ENCODE measurements at places on chromosomes 2 and 18.

GRCh38 chr2:28429636-28430376, 37.1 kb downstream of the FOSL2 start:
- no peak for DNase-seq

DNA sequence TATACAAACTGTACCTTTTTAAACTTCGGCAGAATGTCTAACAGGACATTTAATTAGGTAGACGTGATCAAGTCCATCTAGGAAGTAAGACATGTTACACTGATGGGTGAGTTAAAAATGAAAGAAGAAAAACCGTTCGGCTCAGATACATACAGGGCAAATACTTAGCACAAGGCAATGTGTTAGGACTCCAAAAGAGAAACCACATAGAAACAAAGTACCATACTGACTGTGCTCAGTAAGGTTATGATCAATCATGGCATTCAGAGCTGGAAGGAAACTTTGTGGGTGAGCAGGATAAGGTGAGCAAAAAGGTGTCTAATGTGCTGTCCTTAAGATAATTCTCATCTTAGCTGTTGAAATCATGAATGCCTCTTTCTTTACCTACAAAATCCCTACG, 211.9 kb downstream of the STK39 start:
- DNase-seq = no peak

DNA sequence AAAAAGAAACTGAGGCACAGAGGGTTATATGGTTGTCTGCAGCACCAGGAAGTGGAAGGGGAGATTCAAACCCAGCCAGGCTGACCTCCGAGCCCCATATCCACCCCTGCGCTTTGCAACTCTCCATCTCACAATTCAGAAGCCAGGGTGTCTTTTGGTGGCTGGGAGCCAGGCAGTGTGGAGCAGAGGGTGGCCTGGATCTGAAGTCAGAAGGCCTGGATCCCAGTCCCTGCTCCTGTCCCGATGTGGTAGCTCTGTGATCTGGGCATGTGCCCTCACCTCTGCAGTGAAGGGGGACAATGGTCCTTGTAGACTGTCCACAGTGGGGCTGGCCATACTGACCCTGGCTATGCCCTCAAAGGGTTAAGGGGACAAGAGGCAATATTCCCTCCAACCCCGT, 57.0 kb downstream of the CIB4 start:
- no peak for DNase-seq

DNA sequence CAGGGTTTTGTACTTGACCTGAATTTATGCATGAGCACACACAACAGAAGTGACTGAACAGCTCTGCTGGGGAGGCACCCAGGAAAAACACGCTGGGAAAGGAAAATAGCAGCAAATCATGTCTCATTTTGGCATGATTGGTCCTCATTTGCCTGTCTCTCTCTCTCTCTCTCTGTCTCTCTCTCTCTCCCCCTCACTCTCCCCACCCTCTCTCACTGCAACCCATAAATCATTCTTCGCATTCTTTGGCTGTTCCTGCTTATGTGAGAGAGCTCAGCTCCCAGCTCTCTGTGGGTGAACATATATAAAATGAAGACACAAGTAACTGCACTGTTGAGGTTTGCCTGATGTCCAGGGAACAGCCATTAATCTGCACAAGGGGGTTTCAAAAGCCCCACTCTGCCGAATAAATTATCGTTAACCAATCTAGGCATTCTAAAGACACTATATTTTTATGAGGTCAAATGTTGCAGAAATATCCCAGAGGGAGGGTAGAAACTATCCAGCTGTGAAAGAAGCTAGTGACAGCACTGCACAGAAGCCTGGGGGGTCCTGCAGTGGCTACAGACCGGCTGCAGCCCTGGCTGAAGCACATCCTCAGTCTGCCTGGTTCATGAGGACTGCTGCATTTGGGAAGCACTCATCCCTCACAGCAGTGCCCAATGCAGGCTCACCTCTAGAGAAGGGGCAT, 260.3 kb downstream of the AFF3 start:
- DNase-seq = no peak

DNA sequence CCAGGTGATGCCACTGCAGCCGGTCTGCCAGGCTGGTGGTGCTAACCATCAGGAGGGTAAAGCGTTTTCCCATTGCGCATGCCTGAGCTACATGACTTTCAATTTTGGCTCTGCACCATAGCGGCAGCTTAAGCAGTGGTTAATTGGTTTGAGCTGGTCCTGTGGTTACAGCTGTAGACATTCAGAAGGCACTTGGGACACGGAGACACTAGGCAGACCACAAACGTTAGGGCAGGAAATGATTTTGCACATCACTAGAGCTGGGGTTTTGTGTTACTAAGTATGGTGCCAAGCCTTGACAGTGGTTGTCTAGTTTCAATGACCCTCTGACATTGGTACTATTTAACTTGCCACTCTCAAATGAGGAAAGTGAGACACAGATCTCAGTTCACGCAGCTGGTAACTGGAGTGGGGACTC, 28.9 kb upstream of the CNOT11 start:
- DNase-seq = no peak

GRCh38 chr2:112674229-112674628, 28.5 kb downstream of the SLC20A1 start:
- no peak for DNase-seq

- DNase-seq = no peak
Measured at GRCh38 chr2:162058973-162059668, 14.9 kb downstream of the DPP4 start.

- DNase-seq = no peak
Measured at GRCh38 chr2:205659922-205660321, 22.4 kb upstream of the NRP2 start.

DNA sequence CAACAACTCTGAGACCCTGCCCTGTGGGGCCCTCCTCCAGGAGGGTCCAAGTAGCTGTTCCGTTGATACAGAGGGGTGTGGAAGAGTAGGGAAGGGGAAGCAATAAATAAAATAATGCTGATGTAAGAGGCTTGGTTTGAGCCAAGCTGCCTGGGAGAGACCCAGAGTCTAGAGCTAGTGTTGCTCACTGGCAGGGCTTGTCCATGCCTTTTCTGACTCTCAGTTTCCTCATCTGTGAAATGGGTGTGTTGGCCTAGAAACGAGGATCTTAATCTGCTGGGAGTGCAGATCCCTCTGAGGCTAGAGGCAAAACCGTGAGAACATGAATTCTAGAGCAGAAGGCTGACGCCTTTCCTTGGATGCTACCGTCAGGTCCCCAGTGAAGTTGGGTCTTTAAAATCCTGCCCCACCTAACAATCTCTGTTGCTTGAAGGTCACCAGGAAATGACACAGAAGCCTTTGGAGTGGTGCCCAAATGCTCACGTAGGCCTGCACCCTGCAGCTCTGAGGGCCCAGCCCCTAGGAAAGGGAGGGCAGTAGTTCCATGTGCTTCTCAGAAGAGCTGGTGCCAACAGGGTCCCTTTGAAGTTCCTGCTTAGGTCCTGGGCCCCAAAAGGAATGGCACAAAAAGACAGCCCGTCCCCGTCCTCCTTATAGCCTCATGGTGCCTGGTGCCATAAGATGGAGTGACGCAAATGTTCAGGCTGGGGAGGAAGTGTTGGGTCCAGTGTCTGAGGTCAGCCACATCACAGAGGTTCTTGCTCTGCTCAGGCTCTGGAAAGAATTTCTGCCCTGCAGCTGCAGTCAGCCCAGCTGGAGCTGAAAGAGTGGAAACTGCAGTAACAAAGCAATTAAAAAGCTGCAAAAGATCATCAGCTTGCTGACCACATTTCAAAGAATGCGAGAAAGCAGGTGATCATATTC, 73.2 kb upstream of the SMAD2 start:
- DNase-seq = no peak

DNA sequence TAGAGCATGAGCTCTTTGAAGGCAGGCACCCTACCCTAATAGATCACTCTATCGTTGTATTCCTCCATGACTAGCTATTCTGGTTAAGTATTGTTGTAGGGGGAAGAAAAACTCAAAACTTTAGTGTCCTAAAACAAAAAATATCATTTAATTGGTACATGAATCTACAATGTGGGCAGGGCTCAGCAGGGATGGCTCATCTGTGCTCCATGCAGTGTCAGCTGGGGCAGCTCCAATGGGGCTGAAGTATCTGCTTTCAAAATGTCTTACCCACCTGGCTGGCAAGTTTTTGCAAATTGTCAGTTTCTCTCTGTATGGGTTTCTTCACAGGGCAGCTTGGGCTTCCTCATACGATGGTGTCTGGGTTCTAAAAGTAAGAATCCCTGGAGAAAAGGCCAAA, 83.2 kb upstream of the ITGA6 start:
- no peak for DNase-seq

DNA sequence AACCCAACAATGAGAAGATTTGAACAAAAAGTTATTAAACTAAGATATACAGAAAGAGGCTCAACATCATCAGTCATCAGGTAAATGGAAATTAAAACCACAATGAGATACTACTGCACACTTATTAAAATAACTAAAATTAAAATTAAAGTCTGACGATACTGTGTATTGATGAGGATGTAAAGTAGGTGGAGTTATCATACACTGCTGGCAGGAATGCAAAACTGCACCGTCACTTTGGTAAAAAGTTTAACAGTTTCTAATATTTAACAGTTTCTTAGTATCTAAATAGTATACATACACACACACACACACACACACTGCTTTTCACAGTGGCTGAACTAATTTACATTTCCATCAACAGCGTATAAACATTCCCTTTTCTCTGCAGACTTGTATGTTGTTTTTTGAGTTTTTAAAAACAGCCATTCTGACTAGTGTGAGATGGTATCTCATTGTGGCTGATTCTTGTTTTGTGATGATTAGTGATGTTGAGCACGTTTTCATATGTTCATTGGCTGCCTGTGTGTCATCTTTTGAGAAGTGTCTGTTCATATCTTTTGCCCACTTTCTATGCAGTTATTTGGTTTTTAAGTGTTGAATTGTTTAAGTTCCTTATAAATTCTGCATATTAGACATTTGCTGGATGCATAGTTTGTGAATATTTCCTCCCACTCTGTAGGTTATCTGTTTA, 726.9 kb upstream of the CHAC2 start:
- DNase-seq = no peak

- no peak for DNase-seq
Measured at GRCh38 chr2:225416616-225417367, 17.3 kb downstream of the NYAP2 start.

DNA sequence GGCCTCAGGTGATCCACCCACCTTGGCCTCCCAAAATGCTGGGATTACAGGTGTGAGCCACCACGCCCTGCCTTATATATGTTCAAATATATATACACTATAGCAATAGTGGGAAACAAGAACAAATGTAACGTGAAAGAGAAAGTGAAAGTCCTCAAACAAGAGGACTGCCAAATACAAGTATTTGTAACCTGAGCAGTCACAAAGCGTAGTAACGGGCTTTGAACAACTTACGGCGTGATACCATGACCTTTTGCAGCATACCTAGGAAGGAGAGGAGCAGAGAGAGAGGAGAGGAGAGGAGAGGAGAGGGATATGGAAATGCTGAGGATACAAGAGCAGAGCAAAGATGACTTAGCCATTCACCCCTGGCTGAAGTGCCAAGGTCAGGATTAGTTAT, 113.8 kb upstream of the RGPD4 start:
- DNase-seq = no peak

DNA sequence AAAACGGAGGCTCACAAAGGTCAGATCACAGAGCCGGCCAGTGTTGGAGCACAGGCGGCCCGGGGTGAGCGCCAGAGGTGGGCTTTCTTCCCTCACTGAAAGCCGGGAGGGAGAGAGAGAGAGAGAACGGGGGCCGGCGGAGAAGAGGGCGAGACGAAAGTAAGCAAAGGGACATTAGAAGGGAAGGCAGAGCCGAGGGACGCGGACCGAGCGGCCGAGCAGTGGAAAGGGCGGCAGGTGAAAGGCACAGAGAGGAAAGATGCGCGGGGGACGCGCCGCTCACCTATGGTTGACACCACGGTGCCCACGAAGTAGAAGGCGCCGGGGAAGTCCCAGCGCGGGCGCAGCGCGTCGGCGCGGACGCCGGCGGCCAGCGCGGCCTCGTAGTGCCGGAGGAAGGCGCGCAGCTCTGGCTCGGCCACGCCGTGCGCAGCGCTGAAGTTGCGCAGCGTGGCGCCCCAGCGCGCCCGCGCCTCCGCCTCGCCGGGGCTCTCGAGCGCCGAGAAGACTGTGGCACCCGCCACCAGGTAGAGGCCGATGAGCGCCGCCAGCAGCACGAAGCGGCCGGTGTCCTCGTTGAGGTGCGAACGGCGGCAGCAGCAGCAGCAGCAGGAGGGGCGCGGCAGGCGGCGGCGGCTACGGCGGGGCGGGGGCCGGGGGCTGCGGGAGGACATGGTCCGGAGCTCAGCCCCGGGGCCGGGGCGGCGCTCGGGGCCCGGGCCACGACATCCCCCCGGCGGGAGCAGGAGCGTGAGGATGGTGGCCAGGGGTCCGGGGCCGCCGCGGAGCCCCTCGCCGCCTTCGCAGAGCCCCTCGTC, 166.9 kb downstream of the MSH2 start:
- no peak for DNase-seq

DNA sequence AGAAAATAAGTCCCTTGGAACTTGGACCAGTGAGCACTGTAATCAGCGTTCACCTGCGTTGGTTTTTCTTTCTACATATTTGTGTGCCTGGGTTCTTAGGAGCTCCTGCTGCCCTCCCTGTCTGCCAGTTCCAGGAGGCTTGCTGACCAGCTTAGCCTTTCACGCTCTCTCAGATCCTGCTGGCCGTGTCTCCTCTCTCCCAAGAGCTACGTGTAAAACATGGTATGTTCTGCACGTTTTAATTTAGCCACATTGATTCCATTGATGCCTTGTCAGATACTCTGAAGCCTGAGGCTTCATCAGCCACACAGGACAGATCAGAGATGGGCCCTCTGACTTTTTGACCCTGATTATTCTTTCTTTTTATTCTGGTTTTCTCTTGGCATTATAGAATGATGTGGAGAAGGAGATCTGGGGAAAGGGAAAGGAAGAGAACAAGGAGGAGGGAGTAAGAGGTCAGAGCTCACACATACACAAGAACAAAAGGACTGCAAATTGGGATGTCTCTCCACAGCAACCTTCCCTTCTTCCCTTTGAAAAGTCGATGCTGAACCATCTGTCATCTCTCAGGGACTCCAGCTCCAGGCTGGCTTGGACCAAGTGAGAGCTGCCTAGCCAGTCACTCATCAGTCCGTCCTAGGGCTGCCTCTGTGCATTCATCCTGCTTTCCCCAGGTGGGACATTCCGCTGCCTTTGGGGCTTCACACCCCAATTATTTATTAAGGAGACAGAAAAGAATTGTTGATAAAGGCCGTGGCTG, 152.8 kb downstream of the PIK3C3 start:
- DNase-seq = no peak

- no peak for DNase-seq
Measured at GRCh38 chr2:50752237-50752636, 279.7 kb downstream of the NRXN1 start.

DNA sequence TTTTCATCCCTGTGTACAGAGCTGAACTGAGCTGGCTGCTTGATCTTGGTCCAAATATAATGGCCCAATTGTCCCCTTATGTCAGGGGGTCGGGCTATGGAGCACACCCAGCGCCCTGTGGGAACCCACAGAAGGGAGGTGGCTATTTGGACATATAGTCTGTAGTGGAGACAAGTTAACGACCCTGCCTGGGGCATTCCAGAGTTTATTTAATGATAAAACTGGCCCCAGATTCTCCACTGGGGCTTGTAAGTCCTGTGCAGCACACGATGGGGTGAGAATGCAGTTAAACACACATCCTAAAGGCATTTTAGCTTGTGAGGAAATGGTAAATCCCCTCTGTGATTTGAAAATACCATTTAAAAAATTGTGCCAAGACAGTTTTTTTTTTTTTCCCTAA, 72.9 kb downstream of the QPCT start:
- DNase-seq = no peak
